ENCODE measurements at places on chromosomes 2 and 18. TPM values are rescaled to one million over a fixed set of nuclear protein-coding genes. Genes with fewer than 3 reads are reported as not detected.

HOXD13 gene
- not detected for total RNA-seq

FOXI3 gene
- not detected for total RNA-seq

CYP27A1 gene
- not detected for total RNA-seq

RAB27B gene
- total RNA-seq: 0.52 TPM

IMP4 gene
- total RNA-seq: 128 TPM

- H3K27me3 ChIP-seq: no peaks in the 10 kb centered on the region
- DNase-seq: no peak
- peaks cover 41% of the 10 kb centered on the region for H3K4me1 ChIP-seq
- H3K27ac ChIP-seq: no peak overlapping the region
Observed at GRCh38 chr2:135963841-135964240, 21.6 kb downstream of the DARS1 start.

GRCh38 chr2:177754492-177754873 lies 318.1 kb downstream of the PDE11A start:
- no peak overlapping the region for H3K27ac ChIP-seq
- H3K27me3 ChIP-seq: peaks cover 5% of the 10 kb centered on the region
- H3K4me1 ChIP-seq: no peaks in the 10 kb centered on the region
- no peak overlapping the region for H3K4me3 ChIP-seq
- no peaks in the 10 kb centered on the region for H3K36me3 ChIP-seq

- no peaks in the 10 kb centered on the region for H3K36me3 ChIP-seq
- no peaks in the 10 kb centered on the region for H3K4me1 ChIP-seq
- DNase-seq: no peak
- peaks cover 10% of the 10 kb centered on the region for H3K27me3 ChIP-seq
Observed at GRCh38 chr2:152433289-152433688, 98.3 kb downstream of the FMNL2 start.

DNA sequence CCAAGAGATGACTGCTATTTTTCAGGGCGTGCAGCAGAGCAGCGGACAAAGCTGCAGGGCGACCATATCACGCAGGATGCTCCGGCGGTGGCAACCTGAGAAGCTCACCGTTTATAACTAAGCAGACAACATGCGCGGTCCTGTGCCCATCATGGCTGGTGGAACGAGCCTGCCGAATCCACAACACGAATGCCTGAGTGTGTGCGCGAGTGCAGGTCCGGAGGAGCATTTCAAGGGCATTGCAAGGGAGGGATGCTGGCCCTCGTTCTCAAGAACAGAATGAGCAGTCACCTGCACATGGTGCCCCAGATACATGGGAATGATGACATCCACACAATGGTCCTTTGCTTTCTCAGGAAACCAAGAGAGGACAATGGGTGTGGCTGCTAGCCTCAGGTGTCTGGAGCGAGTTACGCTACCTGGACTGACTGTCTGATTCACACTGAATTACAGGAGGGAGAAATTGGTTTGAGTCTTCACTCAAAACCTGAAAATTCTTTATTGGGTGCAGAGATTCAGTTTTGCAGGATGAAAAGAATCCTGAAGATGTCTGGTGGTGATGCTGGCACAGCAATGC lies 39.8 kb downstream of the TBC1D8 start:
- no peaks in the 10 kb centered on the region for H3K4me1 ChIP-seq
- H3K27ac ChIP-seq: no peak overlapping the region
- no peak for DNase-seq

DNA sequence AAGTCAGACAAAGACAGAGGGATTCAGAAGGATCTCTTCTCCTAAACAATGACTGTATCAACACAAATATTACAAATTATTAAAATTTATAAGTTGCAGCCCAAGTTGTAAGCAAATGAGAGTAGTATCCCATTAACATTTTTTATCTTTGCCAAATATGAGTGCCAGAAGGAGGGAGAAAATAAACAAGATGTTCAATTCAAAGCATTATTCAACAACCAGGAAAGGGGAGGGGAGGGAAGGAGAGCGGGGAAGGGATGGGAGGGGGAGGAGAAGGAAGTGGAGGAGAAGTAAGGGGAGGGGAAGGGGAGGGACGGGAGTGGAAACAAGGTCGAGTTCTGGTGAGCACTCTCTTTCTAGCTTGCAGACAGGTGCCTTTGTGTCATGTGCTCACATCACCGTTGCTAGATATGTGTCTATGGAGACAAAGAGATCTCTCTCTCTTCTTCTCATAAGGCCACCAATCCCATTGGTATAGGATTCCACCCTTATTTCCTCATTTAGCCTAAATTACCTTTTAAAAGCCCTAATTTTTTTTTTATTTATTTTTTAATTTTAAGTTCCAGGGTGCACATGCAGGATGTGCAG lies 679.6 kb upstream of the CHAC2 start:
- DNase-seq: no peak
- H3K36me3 ChIP-seq: no peaks in the 10 kb centered on the region
- no peak overlapping the region for H3K4me3 ChIP-seq
- no peaks in the 10 kb centered on the region for H3K27me3 ChIP-seq
- no peaks in the 10 kb centered on the region for H3K4me1 ChIP-seq

DNA sequence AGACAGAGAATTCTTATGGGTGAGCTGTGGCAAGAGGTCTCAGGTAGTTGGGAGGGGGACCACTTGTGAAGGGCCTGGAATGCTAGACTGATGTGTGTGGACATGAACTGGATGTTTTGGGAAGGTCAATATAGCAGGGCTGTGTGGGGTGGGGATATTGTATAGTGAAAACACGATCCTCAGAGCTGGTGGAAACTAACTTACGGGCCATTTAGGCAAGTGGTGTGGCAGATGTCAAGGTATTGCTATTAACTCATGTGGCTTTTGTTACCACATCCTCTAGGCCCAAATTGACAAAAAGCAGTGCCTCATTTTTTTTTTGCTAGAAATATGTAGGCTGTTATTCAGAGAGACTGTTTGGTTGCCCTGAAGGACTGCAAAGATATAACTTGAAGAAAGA lies 8.0 kb upstream of the GALNT1 start:
- no peak overlapping the region for H3K27ac ChIP-seq
- H3K4me3 ChIP-seq: no peak overlapping the region
- H3K27me3 ChIP-seq: peaks cover 7% of the 10 kb centered on the region
- peaks cover 9% of the 10 kb centered on the region for H3K36me3 ChIP-seq
- peaks cover 28% of the 10 kb centered on the region for H3K4me1 ChIP-seq

DNA sequence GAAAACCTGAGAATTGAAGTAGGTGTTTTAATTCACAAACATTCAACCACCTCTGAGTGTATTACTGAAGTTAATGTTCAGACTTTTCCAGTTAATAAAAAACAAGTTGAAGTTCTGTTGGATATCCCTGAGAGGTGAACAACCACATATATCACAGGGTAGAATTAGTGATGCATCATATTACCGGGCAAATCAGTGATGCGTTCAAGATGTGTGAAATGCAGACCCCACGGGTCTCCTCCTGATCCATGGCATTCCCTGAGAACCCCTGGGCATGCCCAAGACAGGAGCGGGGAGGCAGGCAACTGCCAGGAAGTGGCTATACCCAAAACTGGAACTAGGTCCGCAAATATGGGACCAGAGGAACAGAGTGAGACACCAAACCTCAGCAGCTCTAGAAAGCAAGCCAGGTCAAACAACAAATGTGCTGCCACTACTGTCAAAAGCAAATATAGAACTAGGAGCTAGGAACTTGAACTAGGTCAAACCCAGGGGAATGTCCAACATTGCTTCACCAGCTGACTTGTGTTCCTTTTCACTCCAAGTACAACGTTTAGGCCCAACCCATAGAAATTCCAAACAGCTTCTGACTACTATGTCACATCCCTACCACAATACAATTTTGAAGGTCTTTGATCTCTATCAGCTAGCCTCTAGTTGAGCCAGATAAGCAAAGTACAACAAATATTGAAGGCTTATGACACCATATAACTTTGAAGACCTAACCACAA lies 20.2 kb downstream of the PSTPIP2 start:
- no peak overlapping the region for H3K27ac ChIP-seq
- DNase-seq: no peak
- H3K27me3 ChIP-seq: no peaks in the 10 kb centered on the region
- no peaks in the 10 kb centered on the region for H3K36me3 ChIP-seq
- no peak overlapping the region for H3K4me3 ChIP-seq
- H3K4me1 ChIP-seq: peaks cover 43% of the 10 kb centered on the region

DNA sequence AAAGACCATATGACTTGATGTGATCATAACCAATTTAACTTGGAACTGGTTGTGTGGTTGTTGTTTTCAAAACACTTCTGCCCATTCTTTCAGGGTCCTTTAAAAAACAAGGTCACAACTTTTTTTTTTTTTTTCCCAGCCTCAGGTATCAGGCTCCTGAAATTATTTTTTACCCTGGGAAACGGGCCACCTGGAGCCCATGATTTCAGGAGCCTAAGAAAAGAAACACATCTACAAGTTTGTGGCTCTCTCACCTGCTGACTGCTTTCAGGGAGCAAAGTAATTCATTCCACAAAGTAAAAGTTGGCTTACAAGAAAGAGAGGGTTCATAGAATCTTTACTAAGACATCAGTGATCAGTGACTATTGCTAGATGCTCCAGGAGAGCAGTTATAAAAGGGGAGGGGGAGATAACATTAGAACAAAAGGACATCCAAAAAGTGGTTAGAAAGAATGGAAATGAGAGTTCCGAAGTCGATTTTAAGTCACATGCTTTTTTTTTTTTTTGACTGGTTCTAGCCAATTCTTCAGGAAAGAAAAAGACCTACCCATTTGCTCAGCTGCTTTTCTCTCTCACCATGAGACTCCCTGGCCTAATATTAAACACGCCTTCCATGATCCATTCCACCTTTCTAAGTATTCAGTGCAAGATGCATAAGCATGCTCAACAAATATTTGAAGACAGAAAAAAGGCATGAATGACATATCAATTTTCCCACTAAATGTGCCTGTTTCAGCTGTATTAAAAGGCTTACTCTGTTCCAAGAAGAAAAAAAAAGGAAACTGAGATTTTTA lies 267.3 kb downstream of the LRATD1 start:
- H3K27me3 ChIP-seq: peaks cover 9% of the 10 kb centered on the region
- H3K4me3 ChIP-seq: no peak overlapping the region
- H3K4me1 ChIP-seq: no peaks in the 10 kb centered on the region

DNA sequence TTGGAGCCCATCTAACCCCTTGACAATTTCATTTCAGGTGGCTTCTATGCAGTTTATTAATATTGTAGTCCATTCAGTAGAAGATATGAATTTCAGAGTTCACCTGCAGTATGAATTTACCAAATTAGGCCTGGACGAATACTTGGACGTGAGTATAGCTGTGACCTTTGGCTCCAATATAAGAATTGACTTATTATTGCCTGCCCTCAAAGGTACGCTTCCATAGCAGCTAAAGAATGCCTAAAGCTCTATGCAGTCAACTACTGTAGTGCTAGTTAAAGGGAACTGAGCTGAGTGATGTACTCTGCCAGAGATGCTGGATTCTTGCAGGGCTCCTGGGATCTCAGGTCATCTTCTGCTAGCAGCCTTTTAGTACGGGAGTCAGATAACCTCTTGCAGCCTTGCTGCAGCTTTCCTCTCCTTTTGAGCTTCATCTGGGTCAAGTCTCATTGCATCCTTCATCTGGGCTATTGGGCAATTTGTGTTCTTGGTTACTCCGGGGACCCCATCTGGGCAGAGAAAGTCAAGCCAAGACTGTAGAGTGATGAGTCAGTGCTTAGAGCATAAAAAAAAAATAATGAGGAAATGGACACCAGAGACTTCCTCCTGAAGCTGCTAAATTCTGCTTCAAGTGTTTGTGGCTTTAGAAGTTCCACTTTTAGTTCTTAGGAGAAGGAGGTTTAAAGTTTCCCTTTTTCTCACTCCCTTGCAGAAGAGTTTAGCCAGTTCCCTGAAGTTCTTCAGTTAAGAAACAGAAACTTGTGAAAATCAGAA lies 105.6 kb downstream of the PRPF40A start:
- H3K4me1 ChIP-seq: peaks cover 10% of the 10 kb centered on the region
- DNase-seq: no peak
- no peaks in the 10 kb centered on the region for H3K36me3 ChIP-seq
- H3K27me3 ChIP-seq: no peaks in the 10 kb centered on the region

GRCh38 chr18:49582579-49582978 lies 20.7 kb downstream of the LIPG start:
- H3K4me3 ChIP-seq: no peak overlapping the region
- peaks cover 10% of the 10 kb centered on the region for H3K27me3 ChIP-seq
- no peaks in the 10 kb centered on the region for H3K36me3 ChIP-seq
- H3K27ac ChIP-seq: no peak overlapping the region
- DNase-seq: no peak

DNA sequence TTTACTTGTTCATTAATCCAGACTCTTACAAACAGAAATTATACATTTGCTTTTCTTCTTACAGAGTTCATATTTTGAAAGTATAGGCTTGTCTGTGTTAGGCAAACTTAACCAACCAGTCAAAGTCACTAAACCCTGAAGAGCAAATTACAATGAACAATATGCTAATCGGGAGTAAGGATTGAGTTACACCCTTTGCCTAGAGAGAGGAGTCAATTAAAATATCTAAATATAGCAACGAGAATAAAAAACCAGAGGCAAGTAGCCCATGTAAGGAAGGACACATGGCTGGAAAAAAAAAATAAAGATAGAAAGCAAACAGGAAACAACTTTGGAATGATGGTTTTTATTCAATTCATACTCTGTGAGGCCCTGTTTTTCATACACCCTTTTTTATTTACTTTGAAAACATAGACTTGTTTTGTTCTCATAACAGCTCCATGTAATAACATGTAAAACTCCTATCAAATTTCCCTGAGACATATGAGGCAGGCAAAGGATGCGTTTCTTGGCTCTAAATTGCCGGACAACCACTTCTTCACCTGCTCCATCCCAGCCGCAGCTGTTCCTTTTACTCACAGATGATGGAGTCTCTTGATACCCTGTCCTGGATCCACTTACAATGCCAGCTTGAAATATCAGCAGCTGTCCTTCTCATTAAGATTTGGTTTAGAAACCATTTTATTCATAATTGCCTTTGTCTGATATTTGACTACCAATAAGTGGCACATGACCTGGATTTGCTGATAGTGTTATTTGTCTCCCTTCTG lies 767.7 kb upstream of the GCFC2 start:
- no peak overlapping the region for H3K27ac ChIP-seq
- H3K36me3 ChIP-seq: no peaks in the 10 kb centered on the region
- H3K27me3 ChIP-seq: no peaks in the 10 kb centered on the region

All from activated naive CD4-positive, alpha-beta T cell treated with anti-CD3 and anti-CD28 coated beads for 36 hours (primary cell).